ENCODE measurements at places on chromosomes 2 and 18.

GRCh38 chr18:9094307-9095226 is 7.9 kb upstream of the NDUFV2 start:
- DNase-seq, result no peak

GRCh38 chr2:233853353-233853752 is 982 bp downstream of the HJURP start:
- no peak for DNase-seq

DNA sequence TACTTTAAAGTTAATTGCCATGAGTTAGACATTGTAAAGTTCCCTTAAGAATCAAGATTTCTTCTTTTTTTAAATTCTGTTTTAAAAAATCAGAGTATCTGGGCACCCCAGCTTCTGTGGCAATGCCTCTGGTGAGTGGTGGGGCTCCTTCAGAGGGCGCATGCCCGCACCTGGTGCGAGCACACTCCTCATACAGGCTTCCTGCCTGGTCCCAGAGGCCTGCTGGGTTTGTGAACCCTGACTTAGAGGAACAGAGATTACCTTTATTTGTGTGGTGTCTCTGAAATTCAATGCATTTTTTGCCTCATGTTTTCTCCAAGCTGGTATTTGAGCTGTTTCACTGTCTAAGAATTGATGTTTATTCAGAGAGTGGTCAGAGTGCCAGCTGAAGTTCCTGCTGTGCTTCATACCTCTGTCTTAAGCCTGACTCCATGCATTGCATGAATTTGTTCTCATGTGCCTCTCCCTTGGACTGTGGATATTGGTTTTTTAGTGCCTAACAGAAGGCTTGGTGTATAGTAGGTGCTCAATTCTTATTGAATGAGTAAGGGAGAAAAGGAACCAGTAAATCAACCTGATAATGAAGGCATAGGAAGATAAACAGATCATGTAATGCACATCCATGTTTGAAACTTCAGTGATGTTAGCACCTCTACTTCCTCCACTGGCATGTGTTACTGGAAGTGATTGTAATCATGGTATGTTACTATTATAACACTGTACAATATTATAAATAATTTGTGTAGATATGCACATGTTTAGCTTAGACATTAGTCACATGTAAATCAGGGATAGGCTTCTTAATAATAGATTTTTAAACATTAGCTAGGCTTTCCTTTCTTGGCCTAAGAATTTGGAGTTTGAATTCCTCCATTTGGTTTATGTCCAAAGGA is 29.0 kb downstream of the PHLPP1 start:
- DNase-seq, result no peak

- no peak for DNase-seq
These were observed 14.0 kb downstream of the ATP8B1 start for GRCh38 chr18:57789090-57789489.

DNA sequence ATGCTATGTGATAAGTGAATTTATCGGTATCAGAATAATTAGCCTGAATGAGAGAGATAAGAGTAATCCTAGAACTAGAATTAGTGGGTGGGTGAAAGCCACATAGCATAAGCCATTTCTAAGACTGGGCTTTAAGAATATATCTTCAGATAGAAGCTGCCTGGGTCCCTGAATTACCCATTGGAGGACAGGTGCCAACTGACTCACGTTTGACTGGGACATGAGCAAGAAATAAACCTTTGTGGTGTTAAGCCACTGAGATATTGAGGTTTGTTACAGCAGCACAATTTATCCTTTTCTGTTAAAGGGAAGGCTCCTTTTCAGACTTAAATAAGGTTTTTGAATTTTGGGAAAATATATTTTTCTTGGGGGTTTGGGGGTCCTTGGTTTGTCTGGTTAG is 95.9 kb downstream of the POLE4 start:
- no peak for DNase-seq

DNA sequence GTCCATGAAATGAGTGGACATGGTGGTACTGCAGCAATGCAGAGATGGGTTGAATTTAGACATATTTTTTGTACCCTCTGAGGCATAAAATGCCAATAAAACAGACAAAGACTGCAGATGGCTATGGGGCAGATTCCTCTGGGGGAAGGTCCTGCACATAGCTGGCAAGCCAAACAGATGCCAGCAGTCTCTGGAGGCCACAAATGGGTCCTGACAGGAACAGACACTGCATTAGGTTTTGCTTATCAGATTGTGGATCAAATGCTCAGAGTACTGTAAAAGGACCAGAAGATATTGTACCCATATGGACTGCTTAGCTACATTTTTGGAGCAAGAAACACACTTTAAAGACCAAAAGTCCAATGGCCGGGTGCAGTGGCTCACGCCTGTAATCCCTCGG is 40.9 kb upstream of the ORC2 start:
- no peak for DNase-seq

- no peak for DNase-seq
These were observed 105.7 kb downstream of the USP40 start for GRCh38 chr2:233460726-233461441.

DNA sequence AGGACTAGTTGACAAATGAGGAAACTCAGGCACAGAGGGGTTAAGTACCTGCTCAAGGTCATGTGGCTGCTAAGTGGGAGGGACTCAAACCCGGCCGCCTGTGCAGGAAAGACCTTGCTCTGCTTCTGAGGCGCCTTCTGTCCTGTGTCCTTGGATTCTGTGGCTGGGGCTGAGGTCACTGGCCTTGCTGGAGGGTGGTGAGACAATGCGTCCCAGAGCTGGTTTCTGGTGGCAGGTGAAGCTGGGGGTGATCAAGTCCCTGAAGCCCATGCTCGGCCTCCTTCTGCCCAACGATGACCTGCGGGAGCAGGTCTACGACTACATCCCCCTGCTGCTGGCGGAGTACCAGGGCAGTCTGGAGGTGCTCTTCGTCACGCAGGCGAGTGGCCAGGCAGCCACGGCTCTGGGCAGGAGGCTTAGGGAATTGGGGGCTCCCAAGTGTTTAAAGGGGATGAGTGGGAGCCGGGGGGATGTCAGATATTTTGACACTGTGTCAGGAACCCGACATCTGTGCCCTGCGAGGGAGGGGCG is 16.1 kb downstream of the MROH2A start:
- DNase-seq, result no peak

DNA sequence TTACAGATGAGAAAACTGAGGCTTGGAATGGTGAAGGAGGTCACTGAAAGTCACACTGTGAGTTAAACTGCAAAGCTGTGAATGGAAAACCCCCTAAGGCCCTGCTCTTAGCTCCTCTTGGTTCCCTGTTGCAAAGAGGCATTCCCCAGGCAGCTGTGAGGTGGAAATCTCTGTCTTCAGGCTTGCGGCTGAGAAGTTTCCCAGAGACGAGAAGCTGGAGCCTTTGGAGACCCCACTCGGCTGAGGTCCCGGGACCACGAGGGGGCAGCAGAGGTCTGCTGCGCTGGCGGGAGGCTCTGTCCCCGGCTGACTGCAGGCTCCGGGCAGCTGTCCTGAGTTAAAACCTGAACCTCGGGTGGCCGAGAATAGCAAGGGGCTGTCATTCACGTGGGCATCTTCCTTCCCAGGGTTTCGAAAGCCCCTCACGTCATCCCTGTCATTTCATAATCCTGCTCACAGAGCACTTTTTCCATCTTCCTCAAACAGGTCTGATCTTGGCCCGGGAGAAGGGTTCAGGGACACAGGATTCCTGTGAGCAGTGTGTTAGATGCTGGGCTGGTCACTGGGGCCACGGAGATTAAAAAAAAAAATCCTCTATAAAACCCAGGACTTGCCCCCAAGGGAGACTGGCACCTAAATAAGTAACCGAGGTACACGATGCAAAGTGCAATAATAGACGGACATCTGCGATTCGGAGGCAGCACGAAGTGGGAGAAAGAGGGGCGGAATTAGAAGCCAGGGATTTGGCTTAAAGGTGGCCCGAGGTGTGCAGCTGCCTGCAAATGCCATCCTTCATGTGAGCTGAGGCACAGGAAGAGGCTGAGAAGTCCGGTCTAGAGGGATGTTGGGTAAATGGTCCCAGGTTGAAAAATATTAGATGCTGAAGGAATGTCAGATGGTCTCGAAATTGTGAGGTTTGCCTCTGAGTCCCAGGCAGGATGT is 24.6 kb upstream of the ATOH8 start:
- DNase-seq, result peak; percentile 90

DNA sequence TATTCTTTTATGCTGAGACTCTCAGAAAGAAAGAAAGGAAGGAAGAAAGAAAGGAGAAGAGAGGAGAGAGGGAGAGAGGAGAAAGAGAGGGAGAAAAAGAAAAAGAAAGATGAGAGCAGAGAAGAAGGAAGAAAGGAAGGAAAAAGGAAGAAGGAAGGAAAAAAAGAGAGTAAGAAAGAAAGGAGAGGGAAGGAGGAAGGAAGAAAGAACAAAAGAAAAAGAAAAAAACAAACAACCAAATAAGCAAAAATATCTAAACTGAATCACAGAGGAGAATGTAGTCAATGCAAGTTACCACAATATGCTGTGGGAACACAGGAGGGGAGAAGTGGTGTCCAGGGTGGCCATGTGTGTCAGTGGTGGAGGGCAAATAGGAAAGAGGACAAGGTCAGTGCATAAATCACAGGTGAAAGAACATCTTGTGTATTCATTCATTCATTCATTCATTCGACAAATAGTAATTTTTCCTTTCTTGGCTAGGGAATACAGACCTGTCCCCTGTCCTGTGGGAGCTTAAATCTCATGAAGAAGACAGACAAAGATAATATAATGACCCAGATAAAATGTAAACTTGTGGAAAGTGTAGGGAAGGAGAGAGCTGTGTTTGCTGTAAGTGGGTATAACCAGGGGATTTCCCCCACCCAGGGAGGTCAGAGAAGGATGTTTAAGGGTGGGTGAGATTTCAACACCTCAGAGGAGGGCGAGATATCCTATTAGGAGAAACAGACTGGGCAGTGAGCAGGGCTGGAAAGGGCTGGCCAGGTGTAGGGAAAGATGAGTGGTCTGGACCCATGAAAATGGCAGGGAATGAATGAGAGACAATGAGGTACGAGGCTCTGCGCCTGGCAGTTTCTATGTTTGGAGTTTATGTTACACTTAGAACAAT is 50.7 kb downstream of the IL1R2 start:
- no peak for DNase-seq

DNA sequence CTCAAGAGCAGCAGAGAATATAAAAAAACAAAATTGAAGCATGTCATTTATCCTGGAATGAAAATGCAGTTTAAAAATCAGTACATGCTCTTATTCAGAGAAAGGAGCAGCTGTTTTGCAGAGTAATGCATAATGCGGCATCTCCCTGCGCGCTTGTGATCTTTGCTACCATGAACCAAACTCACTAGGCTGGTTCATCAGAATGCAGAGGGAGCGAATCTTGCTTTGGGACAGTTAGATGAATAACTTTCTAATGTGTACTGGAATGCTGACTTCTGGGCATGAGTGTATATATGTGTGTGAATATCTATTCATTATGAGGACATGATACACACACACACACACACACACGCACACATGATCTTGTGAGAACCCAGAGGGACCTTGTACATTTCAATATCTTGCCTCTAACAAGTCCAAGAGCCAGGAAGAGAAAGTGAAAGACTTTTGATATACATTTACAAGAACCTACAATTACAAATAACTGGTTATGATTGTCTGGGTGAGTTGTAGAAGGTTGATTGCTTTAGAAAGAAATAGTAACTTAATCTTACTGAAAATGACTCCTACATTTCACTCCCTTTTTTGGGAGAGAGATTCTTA is 54.1 kb upstream of the THOC1 start:
- peak; percentile 44 for DNase-seq

DNA sequence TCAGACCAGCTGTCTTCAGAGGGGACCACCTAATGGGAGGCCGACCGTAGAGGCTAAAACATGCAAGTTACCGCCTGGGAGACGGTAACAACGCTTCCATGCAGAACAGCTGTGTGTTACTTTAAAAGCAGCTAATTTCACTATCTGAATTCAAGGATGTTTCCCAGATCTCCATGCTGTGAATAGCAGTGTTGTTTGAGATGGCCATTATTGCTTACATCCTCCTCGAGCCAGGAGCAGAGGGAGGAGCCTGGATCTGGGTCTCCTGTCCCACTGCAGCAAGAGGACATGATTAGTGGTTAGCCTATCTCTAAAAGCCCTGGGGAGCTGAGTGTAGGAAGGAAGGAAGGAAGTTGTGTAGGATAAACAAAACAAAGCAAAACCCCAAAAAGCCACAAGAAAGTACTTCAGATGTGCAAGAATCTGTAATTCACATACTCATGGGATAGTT is 50.9 kb downstream of the ACTR2 start:
- DNase-seq, result no peak

GRCh38 chr2:180328795-180329422 is 321.8 kb upstream of the CWC22 start:
- no peak for DNase-seq
